ENCODE measurements at places on chromosomes 3 and 15.

GRCh38 chr3:120438665-120439370 lies 12.0 kb downstream of the FSTL1 start:
- DNase-seq: no peak

- no peak for DNase-seq
These were observed 25.3 kb downstream of the ADGRG7 start for GRCh38 chr3:100634493-100635272.

DNA sequence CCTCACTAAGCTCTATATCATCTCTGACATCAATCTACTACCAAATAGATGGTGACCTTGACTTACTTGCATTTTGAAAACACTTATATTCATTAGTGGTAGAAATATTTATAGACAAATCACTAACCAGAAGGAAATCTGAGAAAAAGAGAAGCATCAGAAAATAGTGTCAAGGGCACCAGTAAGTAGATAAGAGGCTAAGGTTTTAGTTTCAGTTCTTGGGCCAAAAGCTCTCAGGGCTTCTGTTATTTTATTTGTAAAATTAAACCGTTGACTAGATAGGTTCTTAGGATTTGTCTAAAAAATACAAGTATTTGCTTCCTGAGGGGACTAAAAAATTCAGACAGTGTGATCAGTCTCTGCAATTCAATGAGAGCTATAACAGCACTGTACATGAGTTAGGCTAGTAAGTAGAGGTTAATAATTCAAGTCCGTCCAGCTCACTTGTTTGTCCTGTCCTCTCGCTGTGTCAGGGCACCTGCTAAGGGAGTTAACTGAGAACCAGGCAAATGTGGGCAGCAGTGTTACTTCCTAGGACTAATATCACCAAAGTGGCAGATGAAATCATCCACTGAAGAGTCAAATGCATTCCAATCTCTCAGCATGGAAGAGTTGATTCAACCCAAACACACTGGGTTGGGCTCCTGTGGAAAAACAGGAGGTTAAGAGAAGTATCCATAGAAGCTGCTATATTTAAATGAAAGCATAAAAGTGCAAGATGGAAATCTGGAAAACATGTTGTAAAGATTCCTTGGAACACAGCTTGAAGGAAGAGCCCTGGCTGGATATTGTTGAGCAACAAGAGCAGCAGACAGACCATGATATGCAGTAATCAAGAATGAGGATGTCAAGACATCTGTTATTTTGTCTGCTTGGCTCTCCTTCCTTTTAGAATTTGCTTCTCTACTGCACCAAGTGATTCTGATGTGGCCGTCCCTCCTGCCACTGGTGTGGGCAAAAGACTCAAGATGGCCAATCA lies 134.9 kb upstream of the ZBTB20 start:
- no peak for DNase-seq

DNA sequence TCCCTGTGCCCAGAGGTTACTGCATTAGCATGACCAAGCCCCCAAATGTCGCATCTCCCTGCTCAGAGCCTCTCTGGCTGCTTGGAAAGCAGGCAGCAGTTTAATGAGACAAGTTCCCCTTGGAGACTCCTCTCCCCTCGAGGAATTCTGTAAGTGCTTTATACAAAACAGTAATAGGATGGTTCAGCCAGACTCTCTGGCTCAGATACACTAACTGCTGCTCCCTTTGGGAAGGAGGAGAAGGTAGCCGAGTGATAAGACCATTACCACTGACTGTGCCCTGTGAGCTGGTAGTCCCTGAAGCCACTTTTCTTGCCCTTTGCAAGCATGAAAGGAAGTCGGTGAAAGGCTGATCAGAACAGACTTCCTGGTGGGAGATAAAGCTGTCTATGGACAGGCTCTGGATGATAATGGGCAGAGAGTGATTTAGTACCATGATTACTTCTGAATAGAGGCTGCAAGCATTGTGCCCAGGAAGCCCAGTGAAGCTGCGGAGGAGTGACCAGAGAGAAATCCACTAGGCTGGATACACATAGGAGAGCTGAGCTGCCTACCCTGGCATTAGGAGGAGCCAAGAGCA lies 100.8 kb downstream of the SEMA6D start:
- no peak for DNase-seq

DNA sequence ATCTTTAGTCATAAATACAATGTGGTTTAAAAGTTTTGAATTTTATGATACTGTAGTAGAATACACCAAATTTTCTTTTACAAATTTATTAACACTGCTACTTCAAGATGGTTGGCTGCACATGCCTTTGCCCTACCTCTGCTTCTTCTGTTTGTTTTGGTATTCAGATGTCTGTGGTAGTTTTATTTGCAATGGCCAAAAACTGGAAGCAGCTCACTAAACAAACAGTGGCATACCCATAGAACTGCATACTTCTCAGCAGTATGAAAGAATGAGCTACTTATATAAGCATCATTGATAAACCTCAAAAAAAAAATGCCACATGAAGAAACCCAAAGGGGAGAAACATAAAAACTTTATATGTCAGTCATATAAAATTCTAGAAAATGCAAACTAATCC lies 19.5 kb downstream of the ARIH2 start:
- no peak for DNase-seq

GRCh38 chr3:187935623-187936156 lies 190.4 kb upstream of the BCL6 start:
- no peak for DNase-seq

DNA sequence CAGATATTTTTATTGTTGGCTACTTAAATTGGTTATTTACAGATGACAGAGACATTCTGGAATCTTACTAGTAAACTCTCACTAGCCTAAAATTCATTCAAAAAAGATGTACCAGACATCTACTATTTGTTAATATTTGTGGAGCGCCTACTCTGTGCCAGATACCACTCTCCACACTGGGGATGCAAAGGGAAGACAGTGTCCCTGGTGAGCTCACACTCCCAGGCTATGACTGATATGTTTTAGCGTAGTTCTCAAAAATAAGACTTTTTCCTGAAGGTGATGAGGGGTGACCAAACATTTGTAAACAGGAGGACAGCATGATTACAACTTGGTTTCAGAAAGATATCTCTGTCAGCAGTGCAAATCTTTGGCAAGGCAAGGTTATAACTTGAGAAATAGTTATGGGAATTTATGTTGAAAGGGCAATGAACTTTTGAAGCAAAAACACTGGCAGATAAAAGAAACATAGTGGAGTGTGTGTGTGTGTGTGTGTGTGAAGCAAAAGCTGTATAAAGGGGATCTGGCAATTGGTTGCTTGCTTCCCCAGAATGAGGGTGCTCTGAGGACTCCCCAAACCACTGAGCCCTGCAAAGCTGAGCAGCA lies 51.2 kb downstream of the HACD2 start:
- no peak for DNase-seq

DNA sequence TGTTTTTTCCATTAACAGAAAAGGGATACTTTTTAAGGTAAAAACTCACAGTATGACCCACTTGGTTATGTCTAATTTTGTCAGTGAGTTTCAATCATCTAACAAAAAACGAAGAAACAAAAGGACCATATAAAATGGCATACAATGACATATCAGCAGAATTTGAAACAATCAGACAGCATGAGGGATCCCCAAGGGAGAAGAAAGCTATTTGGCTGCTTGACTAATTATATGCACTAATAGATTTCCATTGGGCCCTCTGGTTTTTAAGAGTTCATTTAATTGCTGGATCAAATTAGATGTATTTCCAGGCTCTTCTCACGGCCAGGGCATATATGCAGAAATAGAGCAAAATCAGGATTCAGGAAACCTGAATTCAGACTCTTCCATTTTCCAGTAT lies 376.4 kb upstream of the GBE1 start:
- no peak for DNase-seq

DNA sequence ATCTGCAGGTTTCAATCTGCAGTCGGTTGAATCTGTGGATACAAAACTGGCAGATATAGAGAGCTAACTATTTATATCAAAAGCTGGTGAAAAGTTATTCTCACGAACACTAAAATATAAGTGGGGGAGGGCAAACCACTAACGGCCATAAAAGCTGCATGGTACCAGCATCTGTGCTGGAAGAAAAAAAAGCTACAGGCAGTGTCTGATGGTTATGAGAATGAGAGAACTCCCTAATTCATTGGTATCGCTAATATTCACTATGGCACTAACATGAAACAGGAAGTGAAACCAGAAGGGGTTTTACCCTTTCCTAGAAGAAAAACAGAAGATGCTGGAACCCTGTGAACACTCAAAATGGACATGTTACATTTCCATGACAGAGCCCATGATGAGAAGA lies 15.9 kb downstream of the CEP70 start:
- DNase-seq: no peak

DNA sequence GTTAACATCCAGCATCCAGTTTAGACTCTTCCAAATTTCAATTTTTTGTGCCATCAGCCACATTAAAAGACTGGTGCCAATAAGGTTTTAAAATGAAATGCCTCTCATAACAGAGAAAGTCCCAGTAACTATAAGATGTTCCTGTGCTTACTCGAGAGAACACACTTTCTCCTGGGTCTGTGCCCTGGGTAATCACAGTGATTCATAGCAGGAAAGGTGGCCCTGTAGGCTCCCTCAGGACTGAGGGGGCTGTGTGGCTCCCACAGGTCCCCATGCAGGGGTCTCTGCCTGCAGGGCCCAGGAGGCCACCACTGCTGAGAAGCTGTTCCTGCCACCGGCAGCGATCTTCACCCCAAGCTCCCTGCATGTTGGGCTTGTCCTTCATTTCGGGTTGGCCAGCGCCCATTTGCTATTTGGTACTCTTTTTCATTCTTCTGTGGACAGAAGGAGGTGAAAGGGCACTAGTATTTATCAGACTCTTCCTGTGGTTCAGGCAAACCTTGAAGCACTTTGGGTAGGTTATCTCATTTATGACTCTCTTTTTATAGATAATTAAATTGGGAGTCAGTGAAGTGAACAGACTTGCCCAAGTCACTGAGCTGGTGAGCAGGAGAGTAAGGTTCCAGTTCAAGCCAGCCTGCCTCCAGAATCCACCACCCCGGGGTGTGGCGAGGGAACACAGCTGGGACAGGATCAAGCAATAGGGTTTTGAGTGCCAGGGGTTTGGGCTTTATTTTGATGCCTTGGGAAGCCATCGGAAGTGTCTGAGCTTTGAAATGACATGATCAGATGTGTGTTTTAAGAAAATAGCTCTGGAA lies 44.2 kb upstream of the PLXNA1 start:
- DNase-seq: no peak

DNA sequence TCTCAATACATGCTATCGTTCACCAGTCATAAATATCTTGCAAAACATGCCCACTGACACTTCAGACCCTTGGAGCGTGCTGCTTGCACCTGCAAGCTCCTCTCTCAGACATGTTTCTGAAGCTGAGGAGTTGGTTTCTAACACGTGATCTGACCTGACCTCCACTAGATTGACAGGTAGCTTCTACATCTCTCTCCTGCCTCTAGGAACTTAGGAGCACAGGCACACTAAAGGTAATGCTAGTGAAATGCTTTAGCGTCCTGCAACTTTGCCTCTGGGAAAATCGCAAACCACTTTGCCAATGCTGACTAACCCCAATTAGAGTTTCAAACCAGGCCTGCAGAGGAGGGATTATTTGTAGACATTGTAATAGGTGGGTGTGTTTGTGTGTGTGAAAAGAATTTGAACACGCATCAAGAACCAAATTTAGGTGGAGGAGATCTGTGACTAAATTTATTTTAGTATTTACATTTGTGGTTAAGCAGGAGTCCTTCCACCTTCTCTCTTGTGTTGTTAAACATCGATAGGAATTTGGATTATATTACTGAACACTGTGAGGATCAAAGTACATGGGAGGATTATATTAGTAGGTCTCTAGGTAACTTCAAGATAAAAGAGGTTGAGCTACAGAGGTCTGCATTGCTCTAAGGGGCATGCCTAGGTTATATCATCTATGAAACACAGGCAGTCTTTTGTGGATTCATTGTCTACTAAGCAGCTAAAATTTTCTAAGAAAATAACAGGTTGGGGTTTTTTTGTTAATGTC lies 86.7 kb upstream of the ZBED2 start:
- DNase-seq: no peak

All from WTC11 (cell line).